Sciatic nerve (tissue), 2 donors: ENCODE measurements at places on chromosomes 12 and 14. TPM values are rescaled to one million over a fixed set of nuclear protein-coding genes. Genes with fewer than 3 reads are reported as not detected.

Gene OAS2
- total RNA-seq: 8.4 TPM

Gene OTOGL
- 0.22 TPM for total RNA-seq

Gene TBX3
- total RNA-seq: 26.3 TPM

Gene NRL
- total RNA-seq: 2.9 TPM

Gene ADAM21
- total RNA-seq: not detected

Gene VRTN
- total RNA-seq: not detected

Gene HAL
- total RNA-seq: 2.1 TPM

Gene GPRC5A
- 9.3 TPM for total RNA-seq

Gene LGR5
- total RNA-seq: 2.3 TPM

Gene NPFF
- not detected for total RNA-seq

Gene LALBA
- not detected for total RNA-seq

Gene SLC4A8
- total RNA-seq: 1.2 TPM

Gene MMP19
- 9.1 TPM for total RNA-seq

Gene NKX2-1
- 0.22 TPM for total RNA-seq

Gene PIWIL1
- not detected for total RNA-seq

Gene NGB
- not detected for total RNA-seq

Gene CCDC38
- 0.40 TPM for total RNA-seq

Gene KIF5A
- total RNA-seq: 5.6 TPM

Gene ZFHX2
- total RNA-seq: 7.4 TPM

Gene EGLN3
- 10.9 TPM for total RNA-seq

Gene FAM186B
- total RNA-seq: 0.36 TPM

Gene RBP5
- 4.5 TPM for total RNA-seq

Gene SMIM41
- 12.4 TPM for total RNA-seq

Gene CACNA1C
- 9.0 TPM for total RNA-seq

Gene KCNH3
- 0.27 TPM for total RNA-seq

Gene ANKRD33
- total RNA-seq: 0.76 TPM

Gene TTC9
- 11.1 TPM for total RNA-seq

Gene CELA1
- not detected for total RNA-seq

Gene ASCL1
- not detected for total RNA-seq

Gene TC2N
- total RNA-seq: 13.2 TPM

Gene MGST1
- total RNA-seq: 80.6 TPM

Gene BHLHE41
- 64.4 TPM for total RNA-seq

Gene DDX54
- total RNA-seq: 43.9 TPM

Gene STYK1
- 0.85 TPM for total RNA-seq

Gene ABHD12B
- total RNA-seq: not detected

Gene OR4Q2
- not detected for total RNA-seq
